ENCODE measurements at places on chromosomes 6 and 20.

- DNase-seq = peak; percentile 41
Measured at GRCh38 chr6:142647449-142648035, 297.4 kb downstream of the HIVEP2 start.

DNA sequence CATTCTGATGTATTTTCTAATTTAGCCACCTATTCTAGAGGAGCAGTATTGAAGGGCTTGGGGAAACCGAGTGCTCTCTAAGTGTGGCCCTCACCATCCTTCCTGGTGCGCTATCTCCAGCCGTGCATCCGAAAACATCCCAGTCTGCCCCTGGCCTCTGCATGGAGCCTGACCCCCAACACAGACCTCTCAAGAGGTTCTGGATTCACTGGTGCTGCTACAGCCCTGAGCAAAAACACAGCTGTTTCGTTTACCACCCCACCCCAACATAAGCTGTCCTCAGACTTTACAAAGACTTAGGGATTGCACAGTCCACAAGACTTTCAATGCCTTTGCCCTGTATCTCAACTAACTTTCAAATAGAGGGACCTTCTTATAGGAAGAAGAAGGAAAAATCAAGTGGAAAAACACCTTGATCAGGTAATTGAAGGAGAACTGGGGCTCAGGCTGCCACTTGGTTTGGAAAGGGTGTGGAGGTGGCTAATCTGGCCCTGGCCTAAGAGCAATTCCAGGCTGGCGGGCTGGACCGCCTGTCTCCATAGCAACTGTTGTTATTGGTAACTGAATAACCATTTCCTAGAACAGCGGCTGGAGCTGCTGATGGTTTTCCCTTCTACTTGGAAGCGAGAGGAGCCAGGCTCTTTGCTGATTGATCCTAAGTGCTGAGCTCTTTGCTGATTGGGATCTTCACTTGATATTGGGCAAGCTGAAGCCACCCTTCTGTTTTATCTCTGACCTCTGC, 90.2 kb upstream of the TOX2 start:
- DNase-seq = peak; percentile 76

GRCh38 chr20:13338097-13338661, 117.1 kb downstream of the ISM1 start:
- no peak for DNase-seq

DNA sequence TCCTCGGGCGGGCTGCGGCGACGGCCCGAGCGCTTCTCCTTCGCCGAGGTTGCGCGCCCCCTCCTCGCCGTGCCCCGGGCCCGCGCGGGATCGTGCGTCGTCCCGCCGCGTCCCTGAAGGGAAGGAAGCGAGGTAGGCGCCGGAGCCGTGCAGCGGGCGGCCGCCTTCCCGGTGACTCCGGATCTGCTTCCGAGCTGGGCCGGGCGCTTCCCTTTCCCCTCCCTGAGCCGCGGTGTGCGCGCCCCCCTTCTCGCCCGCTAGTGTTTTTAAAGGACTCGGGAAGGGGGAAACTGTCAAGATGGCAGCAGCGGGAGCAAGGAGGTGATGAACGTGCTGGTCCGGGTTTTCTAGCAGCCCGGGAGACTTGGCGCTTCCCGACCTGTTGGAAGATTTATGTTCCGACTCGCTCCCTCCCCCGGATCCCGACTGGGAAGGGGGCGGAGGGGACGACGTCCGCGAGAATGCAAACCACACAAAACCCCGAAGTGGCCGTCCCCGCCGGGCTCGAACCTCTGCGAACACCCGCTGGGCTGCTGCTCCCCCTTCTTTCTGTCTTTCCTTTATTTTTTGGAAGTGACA, 744 bp upstream of the FOXO3 start:
- DNase-seq = peak; percentile 91

- no peak for DNase-seq
Measured at GRCh38 chr6:22499815-22500214, 69.6 kb upstream of the HDGFL1 start.

DNA sequence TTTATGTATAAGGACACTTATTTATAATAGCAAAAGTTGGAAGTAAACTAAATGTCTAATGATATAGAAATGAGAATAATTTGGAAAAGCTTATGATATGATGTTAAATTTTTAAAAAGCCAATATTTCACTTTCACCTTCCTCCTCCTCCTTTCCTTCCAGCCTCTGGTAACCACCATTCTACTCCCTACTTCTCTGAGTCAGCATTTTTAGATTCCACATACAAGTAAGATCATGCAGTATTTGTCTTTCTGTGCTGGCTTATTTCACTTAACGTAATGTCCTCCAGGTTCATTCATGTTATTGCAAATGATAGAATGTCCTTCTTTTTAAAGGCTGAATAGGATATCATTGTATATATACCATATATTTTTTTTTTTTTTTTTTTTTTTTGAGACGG, 180.2 kb downstream of the RNF144B start:
- no peak for DNase-seq

- no peak for DNase-seq
Measured at GRCh38 chr6:26107935-26108334, 20.7 kb downstream of the HFE start.
